ENCODE measurements at places on chromosomes 16 and 17.

- no peak for DNase-seq
Observed at GRCh38 chr17:1386265-1386664, 13.8 kb downstream of the YWHAE start.

GRCh38 chr16:66850115-66850815 lies 6.1 kb downstream of the CA7 start:
- no peak for DNase-seq

DNA sequence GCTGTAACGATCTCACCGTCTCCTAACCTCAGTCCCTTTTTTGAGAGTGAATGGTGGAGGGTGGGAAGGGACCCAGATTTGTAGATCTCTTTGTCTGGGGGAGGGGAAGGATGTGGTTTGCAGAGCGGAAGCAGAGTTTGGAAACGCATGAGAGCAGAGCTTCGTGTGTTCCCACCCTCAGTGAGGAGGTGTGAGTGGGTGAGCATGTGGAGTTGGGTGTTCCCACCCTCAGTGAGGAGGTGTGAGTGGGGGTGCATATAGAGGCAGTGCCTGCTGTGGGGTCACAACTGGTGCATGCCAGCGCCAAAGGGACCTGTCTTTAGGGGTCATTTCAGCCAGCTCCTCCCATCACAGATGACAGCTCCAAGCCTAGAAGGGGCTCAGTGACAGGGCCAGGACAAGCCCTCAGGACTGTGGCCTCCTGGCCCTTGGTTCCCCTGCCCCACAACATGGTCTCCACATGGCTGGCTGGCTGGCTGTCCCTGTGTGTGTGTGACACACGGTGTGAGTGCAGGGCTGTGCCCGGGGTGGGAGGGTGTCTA lies 1.8 kb upstream of the CISD3 start:
- DNase-seq, result peak; percentile 31

- DNase-seq, result no peak
Observed at GRCh38 chr17:67629971-67630320, 87.8 kb upstream of the NOL11 start.

DNA sequence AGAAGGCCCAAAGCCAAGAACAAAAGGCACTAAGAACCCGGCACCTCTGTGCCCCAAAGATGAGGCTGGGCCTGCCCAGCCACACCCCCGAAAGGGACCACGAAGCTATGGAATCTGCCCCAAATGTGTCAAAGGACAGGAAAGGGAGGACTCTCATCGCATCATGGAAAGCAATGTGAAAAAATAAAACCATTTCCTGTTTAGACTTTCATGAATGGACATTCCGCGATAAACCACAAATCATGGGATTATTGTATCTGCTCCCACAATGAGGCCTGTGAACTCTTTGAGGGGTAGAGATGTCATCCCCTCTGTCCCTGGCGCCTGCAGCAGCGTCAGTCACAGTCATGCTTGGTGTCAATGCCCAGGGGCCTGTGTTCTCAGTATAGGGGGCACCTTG lies 135.0 kb downstream of the COPRS start:
- DNase-seq, result no peak

DNA sequence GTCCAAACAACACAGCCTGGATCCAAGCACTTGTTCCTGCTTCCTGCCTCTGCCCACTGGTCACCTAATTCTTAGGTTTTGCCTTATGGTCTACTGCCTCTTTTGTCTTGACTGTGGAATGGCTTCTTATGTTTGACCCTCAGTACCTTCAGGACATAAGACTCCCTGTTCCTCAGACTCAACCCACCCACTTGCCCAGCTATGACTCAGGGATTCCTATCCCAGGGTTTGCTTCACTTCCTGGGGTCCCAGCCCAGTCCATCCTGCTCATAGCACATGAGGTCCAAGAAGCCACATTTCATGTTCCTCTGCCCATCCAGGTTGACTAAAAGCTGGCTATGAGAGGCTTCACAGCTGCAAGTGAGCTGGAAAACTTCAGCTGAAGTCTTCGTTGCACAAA lies 320.9 kb upstream of the CDH5 start:
- DNase-seq, result no peak

- DNase-seq, result no peak
Observed at GRCh38 chr16:21563676-21564075, 35.7 kb upstream of the METTL9 start.

DNA sequence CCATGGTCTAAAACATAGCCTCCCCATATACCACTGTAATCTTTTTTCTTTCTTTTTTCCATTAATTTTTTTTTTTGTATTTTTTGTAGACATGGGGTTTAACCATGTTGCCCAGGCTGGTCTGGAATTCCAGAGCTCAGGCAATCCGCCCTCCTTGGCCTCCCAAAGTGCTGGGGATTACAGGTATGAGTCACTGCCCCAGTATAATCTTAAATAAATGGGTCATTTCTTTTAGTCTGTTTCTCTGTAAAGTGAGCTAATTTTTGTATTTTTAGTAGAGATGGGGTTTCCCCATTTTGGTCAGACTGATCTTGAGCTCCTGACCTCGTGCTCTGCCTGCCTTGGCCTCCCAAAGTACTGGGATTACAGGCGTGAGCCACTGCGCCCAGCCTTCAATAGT lies 5.7 kb upstream of the NME1 start:
- DNase-seq, result no peak

DNA sequence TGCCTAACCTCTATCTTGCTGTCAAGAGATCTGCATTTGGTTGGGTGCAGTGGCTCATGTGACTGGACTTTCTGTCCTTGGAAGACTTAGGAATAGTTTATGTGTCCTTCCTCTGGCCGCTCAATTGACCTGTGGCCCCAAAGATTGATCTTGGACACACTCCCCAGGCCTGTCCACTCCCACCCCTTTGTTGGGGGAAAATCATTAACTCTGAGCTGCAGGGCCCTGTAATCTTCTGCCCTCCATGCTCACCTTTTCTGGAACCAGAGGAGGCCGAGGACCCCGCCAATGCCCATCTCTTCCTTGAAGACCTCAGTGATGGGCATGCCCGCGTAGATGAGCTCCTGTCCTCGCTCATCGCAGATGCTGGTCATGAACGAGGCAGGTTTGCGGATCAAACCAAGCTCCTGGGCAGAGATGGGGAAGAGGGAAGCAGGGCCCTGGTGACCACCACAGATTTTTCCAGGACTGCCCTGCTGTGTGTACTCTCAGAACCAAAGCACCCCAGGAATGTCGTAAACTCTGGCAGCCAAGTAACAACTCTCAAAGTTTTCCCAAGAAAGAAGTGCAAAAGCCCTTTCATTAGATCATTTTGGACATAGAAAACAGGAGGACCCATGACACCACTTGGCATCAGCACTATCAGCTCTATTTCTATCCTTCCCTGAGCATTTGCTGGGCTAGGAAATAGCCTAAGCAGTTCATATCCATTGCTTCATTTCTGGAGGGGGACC lies 8.5 kb upstream of the KLHL11 start:
- no peak for DNase-seq

Data from activated CD4-positive, CD25-positive, alpha-beta regulatory T cell (primary cell).